Activated T-helper 1 cell treated with anti-CD3 and anti-CD28 coated beads, Interleukin-2, amount 50 U/mL, for 16 hours (primary cell): ENCODE measurements at places on chromosomes 3 and 15.

GRCh38 chr15:27686369-27686768 is 412.7 kb downstream of the OCA2 start:
- DNase-seq = no peak

GRCh38 chr3:53202331-53203015 is 41.5 kb downstream of the PRKCD start:
- DNase-seq = no peak

- DNase-seq = no peak
Measured at GRCh38 chr3:175398676-175399075, 539.5 kb downstream of the NAALADL2 start.

- DNase-seq = no peak
Measured at GRCh38 chr3:197186887-197187588, 111.4 kb downstream of the DLG1 start.

GRCh38 chr3:157122832-157123427 is 37.0 kb downstream of the CCNL1 start:
- DNase-seq = no peak

- DNase-seq = no peak
Measured at GRCh38 chr15:61146091-61146930, 82.8 kb downstream of the RORA start.

DNA sequence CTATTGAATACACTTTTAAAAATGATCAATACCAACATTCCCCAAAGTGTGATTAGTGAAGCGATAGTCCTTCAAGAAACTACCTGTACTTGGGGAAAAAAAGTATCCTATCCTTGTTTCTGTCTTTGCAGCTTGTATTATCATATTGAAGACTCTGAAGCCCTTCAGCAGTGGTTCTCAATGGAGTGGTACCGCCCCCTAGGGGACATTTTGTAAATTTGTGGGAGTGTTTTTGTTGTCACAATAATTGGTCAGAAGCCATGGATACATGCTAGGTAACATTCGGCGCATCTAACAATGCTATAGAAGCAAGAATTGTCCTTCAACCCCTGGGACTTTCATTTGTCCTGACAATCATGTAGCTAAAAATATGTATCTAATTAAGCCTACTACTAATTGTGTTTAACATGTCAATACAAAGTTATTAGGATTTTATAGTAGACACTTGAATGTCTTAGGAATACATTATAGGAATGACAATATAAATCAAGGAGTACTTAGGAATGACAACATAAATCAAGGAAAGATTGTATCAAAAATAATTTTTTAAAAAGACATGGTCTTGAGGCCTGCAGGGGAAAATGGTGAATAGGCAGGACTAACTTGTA is 53.7 kb downstream of the NMD3 start:
- no peak for DNase-seq

DNA sequence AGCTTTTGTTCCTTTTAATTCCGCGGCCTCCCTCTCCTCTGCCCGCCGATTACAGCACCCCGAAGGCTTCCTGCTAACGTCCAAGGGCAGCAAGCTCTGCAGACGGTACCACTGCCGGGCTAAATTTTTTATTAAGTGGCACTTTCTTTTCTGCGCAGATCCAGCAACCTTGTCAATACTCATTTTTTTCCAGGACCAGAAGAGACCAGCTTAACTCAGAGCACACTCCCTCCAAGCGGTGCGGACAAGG is 542 bp upstream of the MEIS2 start:
- no peak for DNase-seq

DNA sequence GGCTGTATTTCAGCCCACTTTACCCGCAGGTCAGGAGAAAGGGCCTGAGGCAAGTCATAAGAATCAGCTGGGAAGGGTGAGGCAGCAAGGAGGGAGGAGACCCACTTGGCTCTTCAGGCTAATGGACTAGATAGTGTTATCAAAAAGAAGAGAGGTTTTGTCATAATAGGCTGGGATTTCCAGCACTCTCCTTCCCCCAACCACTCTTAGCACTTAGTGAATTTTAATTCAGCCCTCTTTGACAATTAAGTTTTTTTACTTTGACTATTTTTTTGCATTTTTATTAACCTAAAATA is 771 bp downstream of the MPI start:
- DNase-seq = no peak

DNA sequence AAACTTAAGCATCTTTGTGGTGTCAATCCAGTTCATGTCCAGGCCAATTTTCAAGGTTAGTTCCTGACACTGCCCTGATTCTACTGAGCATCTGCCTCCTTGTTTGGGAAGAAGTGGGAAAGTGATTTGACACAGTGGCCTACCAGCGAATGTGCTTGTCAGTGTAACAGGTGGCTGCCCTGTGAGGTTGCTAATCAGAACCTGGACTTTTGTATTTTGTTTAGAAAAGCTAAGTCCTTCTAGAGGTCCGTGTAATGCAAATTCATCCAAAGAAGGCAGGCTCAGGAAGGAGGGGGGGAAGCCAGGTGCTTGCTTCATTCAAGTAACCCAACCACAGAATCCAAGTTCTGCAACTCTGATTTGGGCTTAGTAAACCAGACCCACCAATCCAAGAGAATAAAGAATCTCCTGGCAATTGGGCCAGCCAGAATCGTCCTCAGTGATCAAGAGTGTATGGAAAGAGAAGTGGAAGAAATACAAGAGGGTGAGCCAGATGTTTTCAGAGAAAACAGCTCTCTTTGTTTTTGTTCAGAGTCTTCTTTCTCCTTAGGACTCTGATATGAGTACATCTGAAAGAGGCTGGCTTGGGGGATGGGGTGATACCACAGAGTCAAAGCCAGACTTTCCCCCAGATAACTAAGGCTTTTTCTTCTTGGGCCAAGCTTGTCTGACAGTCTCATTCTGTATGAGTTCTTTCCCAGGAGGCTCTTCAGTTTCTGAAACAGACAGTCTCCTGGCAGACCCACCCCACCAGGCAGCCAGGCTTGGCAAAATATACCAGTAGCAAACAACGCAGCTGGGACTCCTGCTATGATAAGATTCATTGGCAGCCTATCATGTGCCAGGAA is 508.9 kb upstream of the TBL1XR1 start:
- no peak for DNase-seq
